ENCODE measurements at places on chromosomes 2 and 18. TPM values are rescaled to one million over a fixed set of nuclear protein-coding genes. Genes with fewer than 3 reads are reported as not detected.

BMP10 gene
- total RNA-seq, result not detected

HOXD12 gene
- total RNA-seq, result not detected

DYNAP gene
- not detected for total RNA-seq

GAREM1 gene
- 5.2 TPM for total RNA-seq

ALPG gene
- total RNA-seq, result not detected

INO80B gene
- 45.6 TPM for total RNA-seq

NTSR2 gene
- not detected for total RNA-seq

DNA sequence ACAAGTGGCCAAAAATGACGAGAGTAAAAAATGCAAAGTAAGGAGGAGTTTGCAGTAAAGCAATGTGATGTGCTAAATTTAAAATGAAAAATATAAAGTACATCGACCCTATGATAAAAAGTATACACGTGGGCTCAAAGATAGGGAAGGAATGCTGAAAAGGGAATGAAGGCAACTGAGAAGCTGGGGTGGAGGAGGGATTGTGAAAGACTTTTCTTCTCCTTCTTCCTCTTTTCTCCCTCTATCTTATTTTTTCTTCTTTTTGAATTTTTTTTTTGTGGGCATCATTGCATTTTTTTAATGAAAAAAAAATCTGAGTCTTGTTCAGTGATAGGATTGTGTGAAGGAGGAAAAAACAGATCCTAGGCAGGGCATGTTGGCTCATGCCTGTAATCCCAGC lies 57.6 kb upstream of the STK17B start:
- H3K27me3 ChIP-seq, result no peaks in the 10 kb centered on the region
- no peak for DNase-seq
- H3K4me1 ChIP-seq, result no peaks in the 10 kb centered on the region
- H3K27ac ChIP-seq, result no peak overlapping the region
- no peak overlapping the region for H3K4me3 ChIP-seq
- no peaks in the 10 kb centered on the region for H3K36me3 ChIP-seq

- peaks cover 16% of the 10 kb centered on the region for H3K36me3 ChIP-seq
- no peak for DNase-seq
- no peaks in the 10 kb centered on the region for H3K4me1 ChIP-seq
Measured at GRCh38 chr2:239963646-239964205, 61.4 kb downstream of the NDUFA10 start.

DNA sequence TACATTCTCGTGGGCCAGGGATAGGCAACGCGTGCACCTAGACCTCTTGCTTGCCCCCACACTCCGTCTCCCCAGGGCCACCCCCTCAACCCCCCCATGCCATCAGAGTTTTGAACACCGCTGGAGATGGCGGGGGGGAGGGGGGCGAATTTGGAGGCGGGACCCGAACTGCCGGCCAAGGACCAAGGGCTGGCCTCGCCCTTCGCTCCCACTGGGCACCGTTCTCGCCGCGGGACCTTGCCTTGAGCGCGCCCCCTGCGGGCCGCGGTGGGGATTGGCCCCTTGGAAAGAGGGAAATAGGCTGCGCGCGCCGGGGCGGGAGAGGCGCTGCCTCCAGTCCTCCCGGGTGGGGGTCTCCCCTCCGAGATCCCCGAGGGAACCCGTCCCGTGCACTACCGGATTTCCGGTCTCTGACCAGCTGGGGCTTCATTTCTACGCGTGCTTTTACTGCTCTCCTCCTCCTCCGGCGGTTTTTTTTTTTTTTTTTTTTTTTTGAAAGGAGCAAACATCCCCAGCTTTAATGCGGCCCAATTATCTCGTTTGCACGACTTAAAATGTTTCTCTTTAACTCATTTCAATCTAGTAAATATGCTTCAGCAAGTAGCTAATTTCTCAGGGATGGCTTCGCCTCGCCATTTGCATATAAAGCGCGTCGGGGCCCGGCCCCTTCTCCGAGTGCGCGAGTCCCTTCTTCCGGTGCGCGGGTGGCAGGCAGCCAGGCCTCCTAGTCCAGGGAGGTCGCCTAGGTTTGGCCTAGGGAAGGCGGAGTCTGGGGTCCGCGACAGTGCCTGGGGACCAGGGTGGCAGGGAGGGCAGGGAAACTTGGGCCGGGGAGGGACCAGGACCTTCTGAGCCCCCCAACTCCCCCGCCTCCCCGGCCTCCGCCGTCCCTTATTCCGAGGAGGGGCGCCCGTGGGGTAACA lies 10.0 kb upstream of the GBX2 start:
- peaks cover 22% of the 10 kb centered on the region for H3K4me1 ChIP-seq
- H3K4me3 ChIP-seq, result no peak overlapping the region
- no peak overlapping the region for H3K27ac ChIP-seq
- no peaks in the 10 kb centered on the region for H3K36me3 ChIP-seq

DNA sequence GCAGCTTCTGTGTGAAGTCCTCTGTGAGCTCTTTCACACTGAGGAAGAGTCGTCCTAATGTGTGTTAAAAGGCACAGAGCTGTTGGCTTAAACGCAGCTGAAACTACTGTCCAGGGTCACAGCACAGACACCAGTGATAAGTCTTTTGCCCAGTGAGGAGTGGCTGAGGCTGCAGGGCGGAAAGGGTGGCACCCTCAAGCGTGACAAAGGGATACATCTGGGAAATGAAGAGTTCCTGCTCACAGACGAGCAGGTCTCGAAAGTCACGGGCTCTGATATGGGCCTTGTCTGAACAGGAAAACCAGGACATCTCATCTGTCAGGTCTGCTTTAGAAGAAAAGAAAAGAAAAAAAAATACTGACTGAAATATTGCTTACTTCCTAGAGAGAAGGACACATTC lies 36.5 kb downstream of the TGIF1 start:
- H3K4me3 ChIP-seq, result no peak overlapping the region
- H3K36me3 ChIP-seq, result no peaks in the 10 kb centered on the region
- H3K27ac ChIP-seq, result no peak overlapping the region
- H3K27me3 ChIP-seq, result no peaks in the 10 kb centered on the region

- no peak overlapping the region for H3K4me3 ChIP-seq
- H3K4me1 ChIP-seq, result no peaks in the 10 kb centered on the region
- H3K27me3 ChIP-seq, result no peaks in the 10 kb centered on the region
- H3K36me3 ChIP-seq, result no peaks in the 10 kb centered on the region
Measured at GRCh38 chr2:151657667-151658076, 76.6 kb downstream of the NEB start.

- H3K27me3 ChIP-seq, result no peaks in the 10 kb centered on the region
- no peaks in the 10 kb centered on the region for H3K4me1 ChIP-seq
- no peak overlapping the region for H3K27ac ChIP-seq
- DNase-seq, result no peak
Measured at GRCh38 chr2:137181370-137181769, 416.0 kb downstream of the THSD7B start.

DNA sequence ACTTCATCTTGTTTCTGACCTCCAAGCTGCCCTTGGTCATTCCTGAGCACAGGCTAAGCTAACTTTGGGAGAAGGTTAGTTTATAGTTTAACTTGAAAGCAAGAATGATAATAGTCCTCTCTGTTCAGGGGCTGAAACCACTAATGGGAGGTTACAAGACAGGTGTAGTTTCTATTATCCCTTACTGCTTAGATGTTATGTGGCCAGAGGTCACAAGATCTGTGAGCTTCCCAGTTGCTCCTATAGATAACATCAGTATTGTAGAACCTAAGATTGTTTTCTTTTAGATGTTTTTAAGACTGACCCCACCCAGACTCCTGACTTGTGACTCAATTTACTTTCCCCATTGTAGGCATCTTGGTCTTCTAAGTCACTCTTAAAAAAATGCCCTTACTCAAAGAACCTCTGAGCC lies 94.8 kb upstream of the LPIN2 start:
- H3K36me3 ChIP-seq, result no peaks in the 10 kb centered on the region
- H3K4me1 ChIP-seq, result no peaks in the 10 kb centered on the region
- H3K27ac ChIP-seq, result no peak overlapping the region
- DNase-seq, result no peak

- DNase-seq, result peak; percentile 79
- no peaks in the 10 kb centered on the region for H3K27me3 ChIP-seq
- no peak overlapping the region for H3K27ac ChIP-seq
- H3K4me3 ChIP-seq, result no peak overlapping the region
- peaks cover 11% of the 10 kb centered on the region for H3K4me1 ChIP-seq
Measured at GRCh38 chr2:38959938-38960608, 70.4 kb downstream of the ARHGEF33 start.

DNA sequence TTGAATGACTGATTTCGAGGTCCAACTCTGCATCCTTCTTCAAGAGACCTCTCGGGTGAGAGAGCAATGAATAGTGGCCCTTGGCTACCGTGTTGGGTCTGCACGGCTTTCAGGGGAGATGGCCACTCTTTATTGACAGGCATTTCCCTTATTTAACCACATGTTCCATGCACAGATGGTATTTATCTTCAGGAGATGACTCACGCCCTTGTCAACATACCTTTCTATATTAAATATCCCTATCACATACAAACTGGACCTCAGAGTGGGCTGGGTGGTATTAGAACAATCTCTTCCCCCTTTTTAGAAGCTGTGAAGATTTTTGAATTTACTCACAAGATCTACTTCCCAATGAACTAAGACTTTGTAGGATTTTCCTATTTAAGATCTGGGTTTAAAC lies 109.6 kb upstream of the CDC42EP3 start:
- H3K4me1 ChIP-seq, result peaks cover 42% of the 10 kb centered on the region
- DNase-seq, result no peak
- H3K4me3 ChIP-seq, result no peak overlapping the region

DNA sequence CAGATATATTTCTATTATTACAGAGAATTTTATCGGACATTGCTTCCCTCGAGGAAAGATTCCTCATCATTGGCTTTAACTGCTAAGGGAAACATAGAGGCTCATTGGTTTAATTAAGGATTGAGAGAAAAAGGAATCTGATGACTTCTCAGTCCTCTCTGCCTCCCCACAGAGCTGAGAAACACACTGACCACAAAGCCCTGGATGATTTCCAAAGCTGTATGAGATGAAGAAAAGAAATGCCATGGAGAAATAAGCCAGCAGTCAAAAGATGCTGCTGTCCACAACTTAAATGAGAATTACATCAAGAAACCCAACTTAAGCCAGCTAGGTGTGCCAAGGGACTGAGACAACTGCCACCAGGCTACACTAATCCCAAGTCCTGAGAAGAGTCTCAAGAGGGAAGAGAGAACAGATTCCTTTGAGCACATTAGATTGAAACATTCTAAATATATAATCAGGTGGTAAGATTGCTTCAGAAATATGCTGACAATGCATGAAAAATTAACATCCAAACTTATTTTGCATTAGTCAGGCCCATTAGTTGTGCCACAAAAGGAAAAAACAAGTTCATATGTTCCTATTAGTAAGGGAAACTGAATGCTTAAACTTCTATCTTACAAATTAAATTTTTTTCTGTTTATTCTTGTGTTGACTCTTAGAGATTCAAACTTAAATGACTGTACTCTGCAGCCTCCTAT lies 308.1 kb upstream of the CYRIA start:
- H3K4me1 ChIP-seq, result no peaks in the 10 kb centered on the region
- DNase-seq, result no peak
- H3K27me3 ChIP-seq, result no peaks in the 10 kb centered on the region
- no peak overlapping the region for H3K4me3 ChIP-seq

GRCh38 chr2:216665717-216666116 lies 29.6 kb downstream of the IGFBP5 start:
- H3K27me3 ChIP-seq, result no peaks in the 10 kb centered on the region
- peak; percentile 26 for DNase-seq
- H3K4me1 ChIP-seq, result no peaks in the 10 kb centered on the region
- H3K36me3 ChIP-seq, result no peaks in the 10 kb centered on the region
- H3K4me3 ChIP-seq, result no peak overlapping the region

- no peaks in the 10 kb centered on the region for H3K36me3 ChIP-seq
- H3K27ac ChIP-seq, result no peak overlapping the region
- DNase-seq, result no peak
- no peaks in the 10 kb centered on the region for H3K4me1 ChIP-seq
- H3K27me3 ChIP-seq, result no peaks in the 10 kb centered on the region
Measured at GRCh38 chr2:163306647-163307046, 429.2 kb downstream of the FIGN start.

GRCh38 chr2:34979148-34979547 lies 1376.4 kb upstream of the CRIM1 start:
- H3K36me3 ChIP-seq, result no peaks in the 10 kb centered on the region
- H3K4me3 ChIP-seq, result no peak overlapping the region
- no peak overlapping the region for H3K27ac ChIP-seq

DNA sequence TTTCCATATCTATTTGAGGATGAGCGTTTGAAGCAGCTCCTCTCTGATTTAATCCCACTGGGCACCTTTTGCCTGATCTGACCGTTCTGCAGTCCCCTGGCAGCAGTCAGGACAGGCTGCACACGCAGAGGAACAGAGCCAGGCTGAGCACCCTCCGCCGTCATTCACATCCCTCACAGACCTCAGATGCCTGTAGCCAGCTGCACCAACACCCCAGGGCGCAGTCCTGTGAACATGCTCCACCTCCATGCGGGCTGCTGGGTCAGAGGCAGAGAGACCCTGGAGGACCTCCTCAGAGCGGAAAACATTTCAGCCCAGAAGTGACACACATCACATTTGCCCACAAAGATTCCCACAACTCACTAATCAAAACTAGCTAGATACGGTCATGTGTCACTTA lies 146.1 kb downstream of the SEPTIN10 start:
- DNase-seq, result no peak
- no peak overlapping the region for H3K4me3 ChIP-seq
- H3K36me3 ChIP-seq, result no peaks in the 10 kb centered on the region
- no peaks in the 10 kb centered on the region for H3K4me1 ChIP-seq
- no peaks in the 10 kb centered on the region for H3K27me3 ChIP-seq

DNA sequence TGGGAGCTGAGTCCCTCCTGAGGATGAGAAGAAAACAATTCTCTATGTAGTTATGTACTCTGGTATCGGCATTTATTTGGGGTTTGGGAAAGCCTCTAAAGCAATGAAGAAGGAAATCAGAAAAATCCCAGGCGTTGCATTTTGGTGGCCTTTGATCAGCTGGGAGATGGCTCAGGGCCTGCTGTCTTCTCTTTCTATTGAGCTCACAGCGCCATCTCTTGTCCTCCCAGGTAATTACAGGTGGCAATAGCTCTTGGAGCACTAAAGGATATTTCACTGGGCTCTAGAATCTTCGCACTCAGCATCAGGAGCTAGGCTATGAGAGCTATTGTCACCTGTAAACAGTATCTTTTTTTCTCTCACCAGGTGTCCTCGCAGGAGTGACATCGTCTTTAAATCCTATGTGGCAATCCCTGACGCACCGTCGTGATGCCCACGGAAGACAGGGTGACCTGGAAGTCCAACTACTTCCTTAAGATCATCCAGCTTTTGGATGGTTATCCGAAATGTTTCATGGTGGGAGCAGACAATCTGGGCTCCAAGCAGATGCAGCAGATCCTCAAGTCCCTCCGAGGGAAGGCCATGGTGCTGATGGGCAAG lies 76.1 kb upstream of the PMAIP1 start:
- H3K36me3 ChIP-seq, result no peaks in the 10 kb centered on the region
- no peaks in the 10 kb centered on the region for H3K4me1 ChIP-seq
- no peaks in the 10 kb centered on the region for H3K27me3 ChIP-seq

GRCh38 chr18:23238152-23238531 lies 102.9 kb downstream of the CABLES1 start:
- H3K27ac ChIP-seq, result peak overlapping the region; percentile 94
- H3K4me1 ChIP-seq, result peaks cover 16% of the 10 kb centered on the region
- DNase-seq, result peak; percentile 89
- H3K36me3 ChIP-seq, result no peaks in the 10 kb centered on the region

GRCh38 chr2:7860693-7861092 lies 821.2 kb upstream of the ID2 start:
- H3K27ac ChIP-seq, result no peak overlapping the region
- no peak for DNase-seq
- H3K27me3 ChIP-seq, result no peaks in the 10 kb centered on the region
- no peak overlapping the region for H3K4me3 ChIP-seq
- H3K36me3 ChIP-seq, result no peaks in the 10 kb centered on the region
- no peaks in the 10 kb centered on the region for H3K4me1 ChIP-seq

- H3K4me1 ChIP-seq, result no peaks in the 10 kb centered on the region
- H3K27me3 ChIP-seq, result no peaks in the 10 kb centered on the region
- no peak for DNase-seq
- H3K4me3 ChIP-seq, result no peak overlapping the region
- no peaks in the 10 kb centered on the region for H3K36me3 ChIP-seq
Measured at GRCh38 chr2:129199501-129199900, 780.0 kb upstream of the RAB6C start.

Data from thyroid gland (tissue), 4 donors.